ENCODE measurements at places on chromosomes 11 and 22. TPM values are rescaled to one million over a fixed set of nuclear protein-coding genes. Genes with fewer than 3 reads are reported as not detected.

- no peak for DNase-seq
Observed at GRCh38 chr11:92954003-92954402, 15.4 kb upstream of the MTNR1B start.

DNA sequence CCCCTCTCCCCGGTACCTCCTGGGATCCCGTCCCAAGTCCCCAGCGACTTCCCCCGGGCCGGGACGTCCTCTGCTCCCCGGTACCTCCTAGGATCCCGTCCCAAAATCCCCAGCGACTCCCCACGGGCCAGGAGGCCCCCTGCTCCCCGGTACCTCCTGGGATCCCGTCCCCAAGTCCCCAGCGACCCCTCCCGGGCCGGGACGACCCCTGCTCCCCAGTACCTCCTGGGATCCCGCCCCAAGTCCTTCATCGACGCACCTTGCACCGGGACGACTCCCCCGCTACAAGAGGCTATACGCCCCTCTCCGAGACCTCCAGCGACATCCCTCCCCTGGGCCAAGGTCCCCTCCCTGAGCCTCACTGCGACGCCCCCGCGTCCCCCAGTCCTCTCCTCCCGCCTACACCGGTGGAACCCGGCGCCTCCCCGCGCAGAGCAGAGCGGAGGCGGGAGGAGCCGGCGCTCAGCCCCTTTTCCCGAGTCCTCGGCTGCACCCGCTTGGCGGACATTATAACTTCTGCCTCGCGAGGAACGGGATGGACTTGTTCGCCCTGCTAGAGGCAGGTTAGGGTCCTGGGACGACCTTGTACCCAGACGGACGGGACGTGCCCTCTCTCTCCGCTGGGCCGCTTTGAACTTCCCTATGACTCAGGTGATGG is 912 bp downstream of the KREMEN1 start:
- no peak for DNase-seq

The SLC7A4 gene
- total RNA-seq: 20.4 TPM

GRCh38 chr11:446891-447290 is 3.2 kb upstream of the PTDSS2 start:
- no peak for DNase-seq

DNA sequence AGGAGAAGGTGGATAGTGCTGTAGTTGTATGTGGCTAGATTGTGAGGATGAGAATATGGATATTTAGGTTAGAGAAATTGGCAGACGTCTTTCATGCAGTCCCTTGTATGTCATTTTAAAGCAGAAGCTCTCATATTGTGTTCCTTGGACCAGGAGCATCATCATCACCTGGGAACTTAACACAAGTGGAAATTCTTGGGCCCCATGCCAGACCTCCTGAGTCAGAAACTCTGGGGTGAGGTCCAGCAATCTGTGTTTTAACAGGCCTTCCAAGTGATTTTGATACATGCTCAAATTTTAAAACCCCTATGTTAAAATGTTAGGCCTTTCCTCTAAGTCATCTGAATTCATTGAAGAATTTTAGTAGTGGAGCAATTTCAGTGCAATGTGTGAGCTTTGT is 34.8 kb downstream of the JHY start:
- no peak for DNase-seq

GRCh38 chr11:69971741-69972140 is 106.4 kb upstream of the ANO1 start:
- no peak for DNase-seq

GRCh38 chr22:46830841-46831240 is 68.4 kb downstream of the TBC1D22A start:
- DNase-seq: no peak

DNA sequence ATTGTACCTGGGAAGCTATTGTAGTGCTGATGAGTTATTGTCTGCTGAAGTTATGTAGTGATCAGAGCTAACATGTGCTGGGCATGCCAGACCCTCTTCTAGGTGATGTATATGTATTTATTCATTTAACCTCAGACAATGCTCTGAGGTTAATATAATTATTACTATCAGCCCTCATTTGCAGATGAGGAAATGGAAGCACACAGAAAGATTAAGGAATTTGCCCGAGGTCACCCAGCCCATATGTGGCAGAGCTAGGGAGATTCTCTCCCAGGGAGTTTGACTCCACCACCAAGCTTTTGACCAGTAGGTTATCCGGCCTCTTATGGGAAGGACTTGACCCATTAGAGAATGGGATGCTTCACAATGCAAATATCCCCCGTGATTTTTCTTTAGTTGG is 114.2 kb upstream of the NAV2 start:
- DNase-seq: no peak

DNA sequence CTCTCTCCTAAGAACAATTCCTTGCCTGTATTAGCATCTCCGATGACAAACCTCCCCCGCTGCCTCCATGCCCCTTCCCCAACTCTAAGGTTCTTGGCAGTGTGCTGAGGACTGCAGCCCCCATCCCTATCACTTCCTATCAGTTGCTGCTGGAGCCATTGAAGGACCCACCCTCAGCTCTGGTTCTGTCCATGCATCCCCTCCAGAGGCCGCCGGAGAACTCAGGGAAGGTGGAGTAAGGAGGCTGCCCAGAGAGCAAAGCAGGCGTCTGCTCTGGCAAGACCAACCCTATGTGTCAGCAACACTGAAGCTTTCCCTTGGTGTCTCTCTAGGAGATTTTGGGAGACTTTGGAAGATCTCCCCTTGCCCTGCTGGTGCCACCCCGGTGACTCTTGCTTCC is 1139.5 kb downstream of the TBC1D22A start:
- DNase-seq: no peak

GRCh38 chr11:70491696-70492472 is 93.6 kb downstream of the CTTN start:
- no peak for DNase-seq

The C22orf42 gene
- not detected for total RNA-seq

DNA sequence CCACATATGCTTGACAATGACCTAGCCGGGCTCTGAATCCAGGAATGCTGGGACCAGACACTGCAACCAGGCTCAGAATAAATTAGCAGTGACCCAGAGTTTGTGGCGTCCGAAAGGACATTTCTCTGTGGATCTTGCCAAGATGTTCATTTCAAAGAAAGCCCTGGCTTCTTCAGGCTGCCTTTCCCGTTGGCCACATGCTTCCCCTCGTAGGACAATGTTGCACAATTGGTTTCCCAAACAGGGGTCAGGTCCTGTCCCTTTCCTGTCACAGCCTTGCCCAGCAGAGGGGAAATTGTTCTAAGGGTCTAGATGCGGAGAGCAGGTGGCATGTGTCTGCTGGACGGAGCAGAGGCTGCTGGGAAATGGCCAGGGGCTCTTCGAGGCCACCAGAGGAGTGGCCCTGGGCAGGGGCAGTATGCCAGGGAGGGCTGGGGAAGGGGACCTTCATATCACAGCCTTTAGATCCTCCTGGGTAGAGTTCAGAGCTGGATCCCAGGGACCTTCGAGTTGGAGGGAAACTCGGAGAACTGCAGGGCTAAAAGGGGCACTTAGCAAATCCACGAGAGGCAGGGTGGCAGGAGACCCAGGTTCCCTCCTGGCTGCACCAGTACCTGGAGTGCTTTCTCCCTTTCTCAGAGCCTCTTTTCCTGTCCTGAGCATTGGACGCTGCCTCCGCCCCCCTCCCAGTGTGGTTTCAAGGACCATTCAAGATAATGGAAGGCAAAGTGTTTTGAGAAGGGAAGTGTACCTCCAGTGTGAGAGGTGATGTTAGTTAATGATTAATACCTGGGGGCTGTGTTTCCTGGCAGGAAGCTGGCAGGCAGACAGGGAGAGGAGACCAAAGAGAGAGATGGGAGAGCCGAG is 42.3 kb downstream of the C11orf96 start:
- peak; percentile 66 for DNase-seq

The CFAP300 gene
- total RNA-seq: not detected

The B4GAT1 gene
- total RNA-seq: 64.2 TPM

The C1QTNF5 gene
- 95.8 TPM for total RNA-seq

DNA sequence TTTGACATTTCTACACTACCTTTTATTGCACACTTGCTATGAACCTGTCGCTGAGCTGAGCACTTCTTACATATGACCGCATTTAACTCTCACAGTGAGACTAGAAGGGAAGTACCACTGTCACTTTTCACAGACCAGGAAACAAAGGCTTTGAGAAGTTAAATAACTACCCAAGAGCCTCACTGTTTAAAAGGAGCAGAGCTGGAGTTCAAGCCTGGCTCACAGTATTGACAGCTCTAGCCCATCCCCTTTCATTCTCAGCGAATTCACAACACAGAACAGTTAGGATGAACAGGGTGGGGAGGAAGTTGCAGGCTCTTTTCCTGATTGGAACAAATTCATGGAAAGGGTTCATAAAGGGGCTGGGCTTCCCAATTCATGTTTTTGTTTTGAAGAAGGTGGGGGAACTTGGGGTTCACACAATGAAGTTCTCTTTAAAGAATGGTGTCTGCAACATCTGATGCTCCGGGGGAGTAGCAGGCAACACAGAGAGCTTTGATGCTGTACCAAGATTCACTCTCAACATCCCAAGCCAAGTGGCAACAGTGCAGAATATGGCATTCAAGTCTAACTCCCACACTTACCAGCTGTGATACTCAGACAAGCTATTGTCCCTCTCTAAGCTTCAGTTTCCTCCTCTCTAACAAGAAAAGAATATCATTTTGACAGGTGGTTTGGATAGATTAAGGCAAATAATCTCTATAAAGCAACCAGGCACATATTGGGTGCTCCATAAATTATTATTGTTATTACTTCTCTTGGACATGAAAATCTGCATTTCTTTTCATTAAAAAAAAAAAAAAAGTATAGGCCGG is 17.2 kb downstream of the SCGB1A1 start:
- DNase-seq: no peak

GRCh38 chr11:120227228-120227852 is 12.6 kb upstream of the POU2F3 start:
- no peak for DNase-seq

- DNase-seq: no peak
Observed at GRCh38 chr11:68673306-68673945, 10.9 kb upstream of the GAL start.

GRCh38 chr22:26894766-26895485 is 237.5 kb downstream of the MIAT start:
- no peak for DNase-seq

DNA sequence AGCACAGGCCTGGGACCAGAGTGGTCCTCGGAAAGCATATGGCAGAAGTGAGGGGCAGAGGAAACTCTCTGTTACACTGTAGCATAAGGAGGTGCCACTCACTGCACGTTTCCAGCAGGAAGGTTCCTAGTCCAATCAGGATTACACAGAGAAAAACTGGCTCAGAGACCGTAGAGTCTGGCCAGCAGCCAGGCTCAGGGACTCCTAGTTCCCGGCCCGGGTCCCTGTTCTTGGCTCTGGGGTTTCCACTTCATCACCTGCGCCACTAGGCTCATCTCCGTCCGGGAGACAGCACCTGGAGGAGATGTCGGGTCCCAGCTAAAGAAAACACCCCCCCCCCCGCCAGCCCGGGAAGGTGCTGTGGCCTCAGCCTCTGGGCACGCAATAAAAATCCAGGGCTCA is 1.1 kb downstream of the TTLL12 start:
- peak; percentile 71 for DNase-seq

The LZTR1 gene
- total RNA-seq: 72.8 TPM

GRCh38 chr22:28883917-28884746 is 760 bp downstream of the ZNRF3 start:
- DNase-seq: peak; percentile 75

- peak; percentile 83 for DNase-seq
Observed at GRCh38 chr11:207863-208180, 314 bp downstream of the RIC8A start.

DNA sequence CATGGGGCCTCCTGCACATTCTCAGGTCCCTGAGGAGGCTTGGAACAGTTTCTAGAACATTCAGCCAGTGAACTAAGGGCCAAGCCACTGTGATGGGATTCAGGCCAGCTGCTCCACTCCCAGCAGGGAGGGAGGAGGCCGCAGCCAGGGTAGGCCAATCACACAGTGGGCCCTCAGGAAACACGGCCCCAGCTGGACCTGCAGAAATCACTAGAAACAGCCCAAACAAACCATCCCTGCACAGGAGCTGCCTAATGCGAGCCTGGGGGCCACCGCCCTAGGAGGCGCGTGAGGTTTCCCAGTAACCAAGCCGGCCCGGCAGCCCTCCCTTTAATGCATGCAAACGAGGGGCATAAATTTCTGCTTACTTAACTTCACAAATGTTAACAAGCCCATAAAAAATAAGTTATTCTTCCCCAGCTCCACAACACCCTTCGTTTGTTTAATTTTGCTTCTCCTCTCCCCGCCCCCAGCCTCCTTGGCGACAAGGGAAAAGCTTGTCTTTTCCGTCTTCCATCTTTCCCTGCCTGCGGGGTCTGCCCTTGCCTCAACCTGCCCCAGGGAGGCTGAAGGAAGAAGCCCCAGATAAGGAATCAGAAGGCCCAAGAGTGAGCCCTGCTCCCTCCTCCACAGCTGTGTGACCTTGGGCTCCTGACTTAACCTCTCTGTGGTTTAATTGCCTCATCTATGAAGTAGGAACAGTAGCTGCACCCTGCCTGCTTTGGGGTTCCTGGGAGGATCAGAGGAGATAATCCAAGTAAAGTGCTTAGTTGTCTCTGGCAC is 25.7 kb downstream of the ELFN2 start:
- no peak for DNase-seq

- no peak for DNase-seq
Observed at GRCh38 chr11:69894648-69895047, 75.4 kb upstream of the FGF3 start.

- no peak for DNase-seq
Observed at GRCh38 chr11:116515664-116516184, 257.1 kb downstream of the BUD13 start.

DNA sequence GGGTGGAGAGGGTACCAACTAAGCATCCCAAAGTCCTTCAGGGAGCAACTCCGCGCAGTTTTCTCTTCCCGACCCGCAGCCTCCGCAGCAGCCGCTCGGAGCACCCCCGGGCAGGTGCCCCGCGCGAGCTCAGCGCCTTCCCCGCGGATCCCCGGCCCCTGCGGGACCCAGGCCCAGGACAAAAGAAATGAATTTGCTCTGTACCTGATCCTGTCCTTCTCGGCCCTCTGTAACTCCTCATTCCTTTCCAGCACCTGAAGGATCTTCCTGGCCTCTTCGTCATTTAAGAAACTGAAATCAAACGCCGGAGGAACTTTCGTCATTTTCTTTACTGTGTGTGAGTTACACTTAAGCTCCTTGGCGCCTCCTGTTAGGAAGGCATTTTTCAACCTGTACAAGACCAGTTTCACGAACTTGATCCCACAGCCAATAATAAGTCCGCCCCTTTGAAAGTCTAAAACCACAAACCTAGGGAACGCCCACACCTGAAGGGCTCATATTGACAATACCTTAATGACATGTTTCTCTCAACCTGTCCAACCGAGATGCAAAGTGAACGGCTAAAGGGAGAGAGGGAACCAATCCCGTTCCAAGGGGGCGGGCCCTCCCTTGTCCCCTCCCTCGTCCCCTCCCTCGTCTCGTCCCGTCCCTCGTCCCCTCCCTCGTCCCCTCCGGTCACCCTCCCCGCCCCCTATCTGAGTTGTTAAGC is at the start of gene EXPH5:
EXPH5 (minus strand) TSS at position 555 of the 709 bp plus-strand sequence; CDS start at position 323, 232 bp downstream.
- peak; percentile 53 for DNase-seq

The MYRF gene
- total RNA-seq: not detected
